ENCODE measurements at places on chromosomes 1 and 21. TPM values are rescaled to one million over a fixed set of nuclear protein-coding genes. Genes with fewer than 3 reads are reported as not detected.

GRCh38 chr21:34644825-34645224, 24.0 kb upstream of the CLIC6 start:
- DNase-seq: no peak
- H3K4me1 ChIP-seq: no peaks in the 10 kb centered on the region
- no peaks in the 10 kb centered on the region for H3K36me3 ChIP-seq
- peaks cover 6% of the 10 kb centered on the region for H3K27me3 ChIP-seq

DNA sequence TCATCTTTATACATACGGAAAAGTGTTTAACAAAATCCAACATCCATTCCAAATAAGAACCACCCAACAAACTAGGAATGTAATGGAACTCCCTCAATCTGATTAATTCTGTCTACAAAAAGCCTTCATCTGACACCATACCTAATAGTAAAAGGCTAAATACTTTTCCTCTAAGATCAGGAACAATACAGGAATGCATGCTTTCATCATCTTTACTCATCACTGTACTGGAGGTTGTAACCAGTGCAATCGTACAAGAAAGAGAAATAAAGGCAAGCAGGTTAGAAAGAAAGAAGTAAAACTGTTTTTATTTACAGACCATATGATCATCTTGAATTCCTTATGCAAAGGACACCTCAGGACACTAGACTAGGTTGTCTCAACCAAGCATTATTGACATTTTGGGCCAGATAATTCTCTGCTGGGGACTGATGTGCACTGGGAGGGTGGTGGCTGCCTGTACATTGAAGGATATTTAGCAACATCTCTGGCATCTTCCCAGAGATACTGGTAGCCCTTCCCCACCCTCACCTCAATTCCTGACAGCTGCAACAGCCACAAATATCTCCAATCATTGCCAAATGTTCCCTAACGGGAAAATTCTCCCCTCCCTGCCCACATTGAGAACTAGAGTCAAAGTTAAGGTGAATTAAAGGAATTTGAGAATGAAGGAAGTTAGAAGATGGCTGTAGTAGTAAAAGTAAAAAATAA, 30.6 kb upstream of the INSL5 start:
- H3K4me1 ChIP-seq: no peaks in the 10 kb centered on the region
- no peak overlapping the region for H3K27ac ChIP-seq
- H3K36me3 ChIP-seq: no peaks in the 10 kb centered on the region
- no peak for DNase-seq
- H3K27me3 ChIP-seq: no peaks in the 10 kb centered on the region

DNA sequence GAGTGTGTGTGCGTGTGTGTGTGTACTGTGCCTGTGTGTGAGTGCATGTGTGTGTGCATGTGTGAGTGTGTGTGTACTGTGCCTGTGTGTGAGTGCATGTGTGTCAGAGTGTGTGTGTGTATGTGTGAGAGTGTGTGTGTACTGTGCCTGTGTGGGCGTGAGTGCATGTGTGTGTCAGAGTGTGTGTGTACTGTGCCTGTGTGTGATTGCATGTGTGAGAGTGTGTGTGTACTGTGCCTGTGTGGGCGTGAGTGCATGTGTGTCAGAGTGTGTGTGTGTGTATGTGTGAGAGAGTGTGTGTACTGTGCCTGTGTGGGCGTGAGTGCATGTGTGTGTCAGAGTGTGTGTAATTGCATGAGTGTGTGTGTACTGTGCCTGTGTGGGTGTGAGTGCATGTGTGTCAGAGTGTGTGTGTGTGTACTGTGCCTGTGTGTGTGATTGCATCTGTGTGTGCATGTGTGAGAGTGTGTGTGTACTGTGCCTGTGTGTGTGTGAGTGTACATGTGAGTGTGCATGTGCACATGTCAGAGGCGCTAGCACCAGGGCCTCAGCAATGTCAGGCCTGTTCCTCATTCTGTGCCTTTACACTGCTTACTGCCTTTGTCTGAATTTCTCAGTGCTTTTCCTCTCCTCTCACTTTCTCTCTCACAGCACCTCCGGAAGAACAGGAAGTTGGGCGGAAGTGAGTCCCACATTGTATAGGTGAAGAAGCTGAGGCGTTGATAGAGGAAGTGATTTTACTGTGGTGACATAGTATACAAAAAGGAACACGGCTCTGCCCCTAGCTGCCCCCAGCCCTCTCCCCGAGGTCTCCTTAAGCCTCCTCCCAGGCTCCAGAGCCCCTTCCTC, 4.9 kb downstream of the SLC5A9 start:
- no peaks in the 10 kb centered on the region for H3K27me3 ChIP-seq
- peak; percentile 21 for DNase-seq
- no peaks in the 10 kb centered on the region for H3K36me3 ChIP-seq
- peaks cover 5% of the 10 kb centered on the region for H3K4me1 ChIP-seq

ZNF670 gene
- 3.5 TPM for total RNA-seq

GRCh38 chr1:87806379-87807094, 477.9 kb downstream of the LMO4 start:
- no peak for DNase-seq
- H3K27ac ChIP-seq: no peak overlapping the region
- H3K36me3 ChIP-seq: no peaks in the 10 kb centered on the region
- H3K27me3 ChIP-seq: no peaks in the 10 kb centered on the region

LCE1E gene
- not detected for total RNA-seq

DNA sequence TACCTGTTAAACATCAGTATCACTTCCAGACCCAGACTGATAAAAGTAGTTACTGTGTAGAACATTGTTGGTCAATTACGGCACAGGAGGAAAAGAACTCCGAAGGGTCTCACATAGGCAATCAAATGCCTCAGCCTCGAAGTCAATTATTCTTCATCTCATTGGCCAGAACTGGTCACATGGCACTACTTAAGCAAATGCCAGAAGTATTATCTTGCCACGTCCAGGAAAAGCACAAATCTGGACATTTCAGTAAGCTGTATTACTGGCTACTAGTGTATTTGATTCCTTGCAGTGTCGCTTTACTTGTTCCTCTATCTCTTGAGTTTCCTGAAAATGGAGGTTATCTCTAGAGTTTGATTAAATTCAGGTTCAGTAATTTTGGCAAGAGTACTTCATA, 24.4 kb downstream of the DIO1 start:
- no peak overlapping the region for H3K27ac ChIP-seq
- H3K36me3 ChIP-seq: peaks cover 22% of the 10 kb centered on the region
- no peak overlapping the region for H3K4me3 ChIP-seq
- no peaks in the 10 kb centered on the region for H3K4me1 ChIP-seq

GRCh38 chr1:86289161-86289560, 107.0 kb downstream of the ODF2L start:
- peak overlapping the region; percentile 93 for H3K27ac ChIP-seq
- peaks cover 4% of the 10 kb centered on the region for H3K4me1 ChIP-seq
- DNase-seq: peak; percentile 96
- no peaks in the 10 kb centered on the region for H3K27me3 ChIP-seq

- peaks cover 5% of the 10 kb centered on the region for H3K36me3 ChIP-seq
- DNase-seq: no peak
- H3K27me3 ChIP-seq: peaks cover 21% of the 10 kb centered on the region
- H3K4me1 ChIP-seq: peaks cover 56% of the 10 kb centered on the region
- no peak overlapping the region for H3K4me3 ChIP-seq
Observed at GRCh38 chr1:10674700-10675609, 121.5 kb downstream of the CASZ1 start.

OLIG1 gene
- 0.13 TPM for total RNA-seq

DNA sequence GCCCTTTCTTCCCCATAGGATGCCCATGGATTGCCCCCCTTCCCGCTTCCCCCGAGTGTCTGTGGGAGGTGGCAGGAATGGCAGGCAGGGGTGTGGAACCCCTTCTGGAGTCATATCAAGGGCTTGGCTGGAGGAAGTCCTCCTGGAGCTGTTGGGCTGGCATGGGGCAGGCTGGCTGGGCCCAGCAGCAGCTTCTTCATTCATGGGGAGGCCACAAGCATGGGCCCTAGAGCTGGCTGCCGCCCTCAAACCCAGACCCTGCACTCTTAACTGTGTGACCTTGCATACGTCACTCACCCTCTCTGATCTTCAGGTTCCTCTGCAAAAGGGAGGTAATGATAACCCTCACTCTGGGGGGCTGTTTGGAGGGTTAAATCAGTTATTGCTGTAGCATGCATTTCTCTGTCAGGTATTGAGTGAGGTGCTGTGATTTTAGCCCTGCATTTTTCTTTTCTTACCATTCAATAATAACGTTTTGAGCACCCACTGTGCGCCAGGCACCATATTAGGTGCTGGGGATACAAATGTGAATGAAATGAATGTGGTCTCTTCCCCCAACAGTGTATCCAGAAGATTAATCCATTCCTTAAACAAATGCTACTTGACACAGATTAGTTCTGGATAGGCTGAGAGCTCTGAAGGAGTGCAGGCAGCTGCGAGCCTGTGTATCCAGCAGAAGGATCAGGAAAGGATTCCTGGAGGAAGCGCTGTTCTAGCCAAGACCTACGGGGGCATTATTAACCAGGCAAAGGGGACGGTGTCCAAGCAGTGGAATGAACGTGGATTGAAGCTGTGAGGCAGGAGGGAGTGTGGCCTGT, 9.3 kb downstream of the PCSK9 start:
- no peak for DNase-seq
- peaks cover 36% of the 10 kb centered on the region for H3K4me1 ChIP-seq
- no peak overlapping the region for H3K4me3 ChIP-seq
- peaks cover 2% of the 10 kb centered on the region for H3K27me3 ChIP-seq
- no peak overlapping the region for H3K27ac ChIP-seq
- no peaks in the 10 kb centered on the region for H3K36me3 ChIP-seq

EXTL1 gene
- total RNA-seq: 0.71 TPM

SELENOF gene
- 136 TPM for total RNA-seq

- no peak for DNase-seq
- H3K27ac ChIP-seq: no peak overlapping the region
- no peaks in the 10 kb centered on the region for H3K4me1 ChIP-seq
- H3K36me3 ChIP-seq: no peaks in the 10 kb centered on the region
Observed at GRCh38 chr21:26753822-26754221, 91.4 kb downstream of the ADAMTS1 start.

C1orf52 gene
- total RNA-seq: 21.5 TPM

Data from muscle of leg (tissue), 16 donors.